ENCODE measurements at places on chromosomes 4 and X.

DNA sequence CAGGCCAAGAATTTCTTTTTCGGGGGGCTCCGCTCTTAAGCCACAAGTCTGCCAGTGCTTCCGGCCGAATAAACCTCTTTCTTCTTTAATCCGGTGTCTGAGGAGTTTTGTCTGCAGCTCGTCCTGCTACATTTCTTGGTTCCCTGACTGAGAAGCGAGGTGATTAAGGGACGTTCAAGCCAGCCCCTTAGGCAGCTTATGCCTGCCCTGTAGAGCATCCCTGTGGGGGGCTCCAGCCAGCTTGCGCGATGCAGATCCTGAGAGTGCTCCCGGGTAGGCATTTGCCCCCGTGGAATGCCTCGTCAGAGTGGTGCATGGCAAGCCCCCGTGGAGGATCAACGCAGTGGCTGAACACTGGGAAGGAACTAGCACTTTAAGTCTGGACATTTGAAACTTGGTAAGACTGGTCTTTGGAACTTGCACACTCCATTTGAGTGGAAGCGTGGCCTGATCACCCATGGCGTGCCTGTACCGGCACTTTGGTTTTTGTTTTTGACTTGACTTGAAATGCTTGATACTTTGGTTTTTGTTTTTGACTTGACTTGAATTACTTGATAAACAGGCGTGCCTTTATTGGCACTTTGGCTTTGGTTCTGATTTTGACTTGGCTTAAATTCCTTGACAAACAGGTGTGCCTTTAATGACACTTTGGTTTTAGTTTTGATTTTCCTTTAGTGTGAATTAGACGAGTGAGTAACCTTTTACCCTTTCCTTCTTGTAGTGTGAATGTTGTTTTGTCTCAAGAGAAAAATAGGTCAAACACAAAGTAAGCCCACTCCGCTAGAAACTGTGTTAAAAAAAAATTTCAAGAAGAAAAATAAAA, 6.1 kb downstream of the ACOX3 start:
- H3K27me3 ChIP-seq, result no peaks in the 10 kb centered on the region
- H3K4me3 ChIP-seq, result no peak overlapping the region
- H3K27ac ChIP-seq, result peak overlapping the region; percentile 87
- DNase-seq, result no peak

GRCh38 chrX:51336584-51336983, 4.0 kb downstream of the NUDT10 start:
- no peaks in the 10 kb centered on the region for H3K36me3 ChIP-seq
- H3K27ac ChIP-seq, result no peak overlapping the region
- peak; percentile 32 for DNase-seq
- H3K4me3 ChIP-seq, result no peak overlapping the region
- peaks cover 2% of the 10 kb centered on the region for H3K4me1 ChIP-seq

DNA sequence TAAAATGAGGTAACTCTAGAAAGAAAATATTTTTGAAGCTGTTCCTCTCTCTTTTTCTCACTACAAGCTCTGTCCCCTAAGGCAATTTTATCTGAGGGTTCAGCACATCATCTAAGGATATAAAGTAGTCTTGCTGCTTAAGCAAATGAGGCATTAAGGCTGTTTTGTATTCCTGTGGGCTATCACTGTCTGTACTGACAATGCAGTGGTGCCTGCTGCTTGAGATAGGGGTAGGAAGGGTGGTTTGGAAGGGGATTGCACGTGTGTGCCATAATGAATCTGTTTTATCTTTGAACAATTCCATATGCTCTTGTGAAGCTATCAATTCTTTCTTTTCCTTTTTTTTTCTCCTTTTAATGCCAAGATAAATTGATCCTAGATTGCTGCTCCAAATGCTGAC, 128.0 kb upstream of the ATOH1 start:
- DNase-seq, result no peak
- H3K27me3 ChIP-seq, result no peaks in the 10 kb centered on the region
- H3K36me3 ChIP-seq, result no peaks in the 10 kb centered on the region
- no peak overlapping the region for H3K27ac ChIP-seq
- H3K4me1 ChIP-seq, result no peaks in the 10 kb centered on the region

- peaks cover 33% of the 10 kb centered on the region for H3K36me3 ChIP-seq
- H3K27ac ChIP-seq, result no peak overlapping the region
- DNase-seq, result no peak
- H3K4me3 ChIP-seq, result no peak overlapping the region
These were observed 38.2 kb downstream of the ETDC start for GRCh38 chrX:135347381-135348016.

DNA sequence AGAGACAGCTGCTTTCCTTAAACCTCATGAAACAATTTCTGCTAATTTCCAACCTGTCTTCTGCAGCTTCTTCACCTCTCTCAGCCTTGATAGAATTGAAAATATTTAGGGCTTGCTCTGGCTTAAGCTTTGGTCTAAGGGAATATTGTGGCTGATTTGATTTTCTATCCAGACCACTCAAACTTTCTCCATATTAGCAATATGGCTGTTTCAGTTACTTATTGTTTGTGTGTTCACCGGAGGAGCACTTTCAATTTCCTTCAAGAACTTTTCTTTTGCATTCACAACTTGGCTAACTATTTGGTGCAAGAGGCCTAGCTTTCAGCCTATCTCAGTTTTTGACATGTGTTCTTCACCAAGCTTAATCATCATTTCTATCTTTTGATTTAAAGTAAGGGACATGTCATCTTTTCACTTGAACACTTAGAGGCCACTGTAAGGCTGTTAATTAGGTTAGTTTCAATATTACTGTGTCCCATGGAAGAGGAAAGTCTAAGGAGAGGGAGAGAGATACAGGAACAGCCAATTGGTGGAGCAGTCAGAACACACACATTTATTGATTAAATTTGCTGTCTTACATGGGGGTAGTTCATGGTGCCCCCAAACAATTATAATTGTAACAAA, 213.2 kb downstream of the RASL11B start:
- peaks cover 8% of the 10 kb centered on the region for H3K4me1 ChIP-seq
- H3K4me3 ChIP-seq, result no peak overlapping the region
- no peaks in the 10 kb centered on the region for H3K27me3 ChIP-seq
- H3K36me3 ChIP-seq, result no peaks in the 10 kb centered on the region

GRCh38 chr4:1172228-1172851, at the start of gene SPON2:
TSS of gene SPON2 (minus strand) at chr4:1172583.
- H3K27me3 ChIP-seq, result peaks cover 75% of the 10 kb centered on the region
- DNase-seq, result no peak
- no peak within 1 kb of the TSS for H3K27ac ChIP-seq
- H3K4me3 ChIP-seq, result peak within 1 kb of the TSS; percentile 35
- H3K4me1 ChIP-seq, result peaks cover 26% of the 10 kb centered on the region

GRCh38 chr4:186061921-186062320, 7.0 kb upstream of the TLR3 start:
- H3K4me3 ChIP-seq, result no peak overlapping the region
- H3K27ac ChIP-seq, result no peak overlapping the region
- DNase-seq, result no peak

- H3K4me1 ChIP-seq, result no peaks in the 10 kb centered on the region
- H3K27me3 ChIP-seq, result no peaks in the 10 kb centered on the region
- no peaks in the 10 kb centered on the region for H3K36me3 ChIP-seq
- no peak overlapping the region for H3K27ac ChIP-seq
These were observed 106.4 kb upstream of the FAM241A start for GRCh38 chr4:112038861-112039260.

- no peaks in the 10 kb centered on the region for H3K4me1 ChIP-seq
- no peak for DNase-seq
- H3K4me3 ChIP-seq, result no peak overlapping the region
- no peaks in the 10 kb centered on the region for H3K27me3 ChIP-seq
These were observed 56.6 kb upstream of the SLC6A14 start for GRCh38 chrX:116379854-116380253.

DNA sequence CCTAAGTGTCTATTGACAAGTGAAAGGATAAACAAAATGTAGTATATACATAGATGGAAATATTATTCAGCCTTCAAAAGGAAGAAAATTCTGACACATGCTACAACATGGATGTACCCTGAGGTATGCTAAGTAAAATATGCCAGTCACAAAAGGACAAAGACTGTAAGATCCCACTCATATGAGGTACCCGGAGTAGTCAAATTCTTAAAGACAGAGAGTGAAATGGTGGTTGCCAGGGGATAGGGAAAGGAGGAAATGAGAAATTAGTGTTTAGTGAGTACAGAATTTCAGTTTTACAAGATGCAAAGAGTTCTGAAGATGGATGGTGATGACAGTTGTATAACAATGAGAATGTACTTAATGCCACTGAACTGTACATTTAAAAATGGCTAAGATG, 102.3 kb upstream of the NAP1L5 start:
- no peak overlapping the region for H3K27ac ChIP-seq
- H3K4me1 ChIP-seq, result peaks cover 26% of the 10 kb centered on the region
- H3K4me3 ChIP-seq, result no peak overlapping the region
- H3K27me3 ChIP-seq, result peaks cover 6% of the 10 kb centered on the region

GRCh38 chrX:106341823-106342222, 173.7 kb downstream of the PWWP3B start:
- H3K4me3 ChIP-seq, result no peak overlapping the region
- no peaks in the 10 kb centered on the region for H3K4me1 ChIP-seq
- no peak for DNase-seq
- no peak overlapping the region for H3K27ac ChIP-seq
- H3K36me3 ChIP-seq, result no peaks in the 10 kb centered on the region
- H3K27me3 ChIP-seq, result no peaks in the 10 kb centered on the region

DNA sequence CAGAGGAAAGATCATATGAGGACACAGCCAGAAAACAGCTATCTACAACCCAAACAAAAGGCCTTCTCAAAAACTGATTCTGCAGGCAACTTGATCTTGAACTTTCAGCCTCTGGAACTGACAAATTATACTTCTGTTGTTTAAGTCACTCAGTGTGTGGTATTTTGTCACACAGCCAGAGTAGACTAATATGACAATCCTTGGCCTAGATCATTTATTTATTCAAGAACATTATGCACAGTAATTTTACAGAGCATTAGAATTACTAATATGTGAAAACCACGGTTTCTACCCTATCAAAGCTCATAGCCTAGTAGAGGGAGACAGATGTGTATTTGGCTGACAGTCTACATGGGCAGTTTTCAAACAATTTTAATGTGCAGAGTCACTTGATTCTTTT, 167.8 kb upstream of the PCDH18 start:
- H3K27ac ChIP-seq, result no peak overlapping the region
- no peak overlapping the region for H3K4me3 ChIP-seq
- H3K36me3 ChIP-seq, result no peaks in the 10 kb centered on the region
- no peaks in the 10 kb centered on the region for H3K27me3 ChIP-seq

- H3K27me3 ChIP-seq, result peaks cover 3% of the 10 kb centered on the region
- no peaks in the 10 kb centered on the region for H3K36me3 ChIP-seq
- no peak overlapping the region for H3K27ac ChIP-seq
- DNase-seq, result no peak
- H3K4me1 ChIP-seq, result peaks cover 3% of the 10 kb centered on the region
- H3K4me3 ChIP-seq, result no peak overlapping the region
These were observed 11.6 kb upstream of the MND1 start for GRCh38 chr4:153332936-153333335.

- DNase-seq, result no peak
- peaks cover 5% of the 10 kb centered on the region for H3K4me1 ChIP-seq
- no peak overlapping the region for H3K4me3 ChIP-seq
- H3K36me3 ChIP-seq, result no peaks in the 10 kb centered on the region
- H3K27me3 ChIP-seq, result peaks cover 6% of the 10 kb centered on the region
These were observed 93.9 kb upstream of the JADE1 start for GRCh38 chr4:128715616-128716015.

DNA sequence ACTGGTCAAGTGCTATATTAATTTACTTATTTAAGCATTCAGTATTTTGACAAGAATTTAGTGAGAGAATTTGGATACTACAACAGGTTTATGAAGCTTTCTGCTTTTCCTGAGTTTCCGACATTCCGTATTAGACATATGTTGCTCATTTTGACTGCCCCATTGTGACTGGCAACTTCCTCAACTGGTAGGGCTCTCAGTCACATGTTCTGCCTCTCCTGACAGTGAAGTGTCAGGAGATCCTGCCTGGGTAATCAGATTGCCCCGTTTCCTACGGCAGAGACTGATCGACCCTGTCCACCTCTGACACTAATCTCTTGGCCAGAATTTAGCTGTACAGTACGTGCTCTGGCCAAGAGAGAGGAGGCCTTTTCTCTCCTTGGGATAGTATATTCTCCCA, 49.5 kb downstream of the CLNK start:
- no peaks in the 10 kb centered on the region for H3K27me3 ChIP-seq
- DNase-seq, result no peak
- no peak overlapping the region for H3K27ac ChIP-seq
- no peak overlapping the region for H3K4me3 ChIP-seq

GRCh38 chrX:120732879-120733278, 103.0 kb upstream of the C1GALT1C1 start:
- no peak overlapping the region for H3K27ac ChIP-seq
- no peaks in the 10 kb centered on the region for H3K36me3 ChIP-seq
- no peaks in the 10 kb centered on the region for H3K27me3 ChIP-seq
- no peak for DNase-seq
- H3K4me3 ChIP-seq, result no peak overlapping the region

DNA sequence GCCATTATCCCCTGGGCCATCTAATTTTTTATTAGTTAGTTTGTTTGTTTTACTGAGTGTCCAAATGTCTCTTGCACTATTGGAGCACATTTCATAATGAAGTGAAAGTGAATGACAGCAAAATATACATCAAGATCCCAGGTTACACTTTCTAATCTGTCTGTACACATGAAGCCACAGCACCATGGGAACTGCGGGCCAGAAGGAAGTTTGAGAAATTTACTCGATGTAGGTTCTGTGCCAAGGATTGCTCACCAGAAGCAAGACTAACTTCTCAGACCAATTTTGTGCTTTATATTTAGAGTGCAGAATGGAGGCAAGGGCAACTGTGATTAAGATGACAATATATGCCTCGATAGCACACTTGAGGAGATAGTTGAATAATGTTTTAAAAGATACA, 258.0 kb downstream of the COL25A1 start:
- no peaks in the 10 kb centered on the region for H3K27me3 ChIP-seq
- H3K36me3 ChIP-seq, result no peaks in the 10 kb centered on the region
- H3K4me1 ChIP-seq, result peaks cover 12% of the 10 kb centered on the region
- no peak overlapping the region for H3K4me3 ChIP-seq

DNA sequence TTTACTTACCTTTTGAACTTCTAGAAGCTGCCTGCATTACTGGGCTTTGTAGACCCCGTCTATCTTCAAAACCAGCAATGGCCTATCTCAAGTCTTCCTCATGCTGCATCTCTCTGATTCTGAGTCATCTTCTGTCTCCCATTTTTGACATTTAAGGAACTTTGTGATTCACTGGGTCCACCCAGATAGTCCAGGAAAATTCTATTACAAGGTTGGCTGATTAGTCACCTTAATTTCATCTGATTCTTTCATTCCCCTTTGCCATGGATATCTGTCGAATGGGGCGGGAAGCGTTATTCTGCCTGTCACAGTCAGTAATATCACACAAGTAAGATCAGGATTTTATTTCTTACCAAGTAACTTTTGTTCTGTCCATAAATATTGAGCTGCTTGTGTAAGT, 618.0 kb downstream of the CCSER1 start:
- H3K4me3 ChIP-seq, result no peak overlapping the region
- no peak overlapping the region for H3K27ac ChIP-seq
- no peak for DNase-seq
- H3K27me3 ChIP-seq, result no peaks in the 10 kb centered on the region

DNA sequence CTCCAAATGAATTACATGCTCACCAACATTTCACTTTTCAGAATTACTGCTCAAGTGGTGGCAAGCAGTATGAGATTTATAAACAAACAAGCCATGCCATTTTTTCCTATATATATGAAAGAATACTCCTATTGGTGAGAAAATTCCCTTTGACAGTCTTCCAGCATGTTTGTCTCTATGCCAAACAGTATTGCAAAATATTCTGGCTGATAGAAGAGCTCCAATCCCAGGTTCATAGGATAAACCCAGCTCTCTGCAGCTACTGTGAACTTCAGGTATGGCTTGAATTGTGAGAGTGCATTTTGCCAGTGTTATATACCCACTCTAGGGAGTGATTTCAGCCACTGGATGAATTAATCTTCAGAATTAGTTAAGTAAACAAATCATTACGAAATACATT, 108.8 kb downstream of the MAGEC2 start:
- H3K27me3 ChIP-seq, result no peaks in the 10 kb centered on the region
- H3K27ac ChIP-seq, result no peak overlapping the region
- no peaks in the 10 kb centered on the region for H3K4me1 ChIP-seq

All from activated naive CD4-positive, alpha-beta T cell treated with anti-CD3 and anti-CD28 coated beads, Interleukin-2, amount 10 ng/mL, durations not matched to agents 7 days and 5 days (primary cell).